ENCODE measurements at places on chromosomes 12 and 14.

DNA sequence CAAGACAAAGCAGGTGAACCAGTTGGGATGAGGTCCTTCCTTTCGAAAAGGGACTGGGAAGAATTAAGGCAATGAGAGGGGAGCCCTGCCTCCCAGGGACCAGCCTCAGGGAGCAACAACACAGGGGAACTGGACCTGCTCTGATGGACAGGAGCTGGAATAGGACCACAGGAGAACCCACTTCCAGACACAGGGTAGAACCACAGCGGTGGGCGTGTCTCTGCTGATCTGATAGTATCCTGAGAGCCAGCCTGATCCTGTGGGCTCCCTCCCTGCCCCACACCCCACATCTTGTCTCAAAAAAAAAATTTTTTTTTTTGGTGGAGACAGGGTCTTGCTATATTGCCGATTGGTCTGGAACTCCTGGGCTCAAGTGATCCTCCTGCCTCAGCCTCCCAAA lies 13.6 kb upstream of the PLEK2 start:
- DNase-seq = no peak

DNA sequence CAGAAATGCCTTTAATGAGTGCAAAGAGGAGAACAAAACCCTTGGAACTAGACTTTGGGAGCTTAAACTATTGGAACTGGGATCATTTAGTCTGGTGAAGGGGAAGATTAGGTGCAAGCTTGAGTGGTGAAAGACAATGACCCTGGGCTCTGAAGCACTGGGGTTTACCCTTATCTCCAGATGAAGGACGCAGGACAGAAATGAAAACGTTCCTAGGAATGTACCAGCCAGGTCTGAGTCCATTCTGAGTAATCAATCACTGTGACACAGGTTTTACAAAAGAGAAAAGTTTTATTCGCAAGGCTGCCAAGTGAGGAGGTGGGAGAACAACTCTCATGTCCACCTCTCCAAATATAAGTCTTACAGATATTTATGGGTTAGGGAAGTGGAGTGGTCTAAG lies 249.1 kb downstream of the LRIG3 start:
- DNase-seq = no peak

DNA sequence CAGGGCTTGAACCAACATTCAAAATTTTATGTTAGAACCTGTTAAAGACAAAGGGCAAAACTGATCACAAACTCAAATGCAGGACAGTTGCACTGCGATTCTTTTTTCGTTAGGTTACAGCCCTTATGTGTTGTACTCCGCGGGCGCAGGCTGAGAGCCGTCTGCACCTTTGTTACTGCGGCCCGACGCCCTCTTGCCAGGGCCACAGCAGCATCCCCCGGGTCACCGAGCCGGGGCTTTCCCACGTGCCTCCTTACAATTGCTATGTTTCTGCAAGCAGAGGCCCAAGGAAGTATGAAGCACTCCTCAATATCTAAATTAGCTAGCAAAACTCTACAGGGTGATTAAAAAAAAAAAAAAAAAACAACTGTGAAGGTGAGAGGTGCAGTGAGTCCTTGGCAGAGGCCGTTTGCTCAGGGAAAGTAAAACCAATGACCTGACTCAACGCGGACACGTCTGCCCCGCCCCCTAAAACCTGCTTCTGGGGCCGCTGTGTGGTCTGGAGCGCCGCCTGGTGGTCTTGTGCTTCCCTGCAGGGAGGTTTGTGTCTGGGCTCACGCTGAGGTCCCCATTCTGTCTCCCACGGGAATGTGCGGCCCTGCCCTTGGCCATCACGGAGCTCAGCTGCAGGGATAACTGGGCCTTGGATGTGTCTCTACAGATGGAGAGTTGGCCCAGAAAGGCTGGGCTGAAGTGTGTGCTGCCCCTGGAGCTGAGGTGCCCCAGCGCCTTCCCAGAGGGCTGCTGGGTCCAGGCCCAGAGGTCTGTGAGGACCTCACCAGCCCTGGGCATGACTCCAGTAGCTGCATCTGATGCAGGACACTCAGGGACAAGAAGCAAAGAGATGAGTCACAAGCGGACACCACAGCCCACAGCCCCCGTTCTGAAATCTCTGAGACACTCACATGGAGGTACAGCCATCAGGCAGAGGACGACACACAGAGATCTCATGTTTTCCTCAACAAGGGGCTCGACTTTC lies 418.5 kb downstream of the TMEM121 start:
- no peak for DNase-seq

DNA sequence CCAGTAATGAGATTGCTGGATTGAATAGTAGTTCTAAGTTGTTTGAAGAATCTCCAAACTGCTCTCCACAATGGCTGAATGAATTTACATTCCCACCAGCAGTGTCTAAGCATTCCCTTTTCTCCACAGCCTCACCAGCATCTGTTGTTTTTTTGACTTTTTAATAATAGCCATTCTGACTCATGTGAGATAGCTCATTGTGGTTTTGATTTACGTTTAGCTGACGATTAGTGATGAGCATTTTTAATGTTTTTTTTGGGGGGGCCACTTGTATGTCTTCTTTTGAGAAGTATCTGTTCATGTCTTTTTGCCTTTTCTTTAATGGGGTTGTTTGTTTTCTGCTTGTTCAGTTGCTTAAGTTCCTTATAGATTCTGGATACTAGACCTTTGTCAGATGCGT lies 8.1 kb upstream of the SLC15A5 start:
- no peak for DNase-seq

- no peak for DNase-seq
Observed at GRCh38 chr12:109702111-109702841, 11.3 kb upstream of the FAM222A start.

GRCh38 chr12:53961025-53961761 lies 6.5 kb downstream of the HOXC12 start:
- no peak for DNase-seq

DNA sequence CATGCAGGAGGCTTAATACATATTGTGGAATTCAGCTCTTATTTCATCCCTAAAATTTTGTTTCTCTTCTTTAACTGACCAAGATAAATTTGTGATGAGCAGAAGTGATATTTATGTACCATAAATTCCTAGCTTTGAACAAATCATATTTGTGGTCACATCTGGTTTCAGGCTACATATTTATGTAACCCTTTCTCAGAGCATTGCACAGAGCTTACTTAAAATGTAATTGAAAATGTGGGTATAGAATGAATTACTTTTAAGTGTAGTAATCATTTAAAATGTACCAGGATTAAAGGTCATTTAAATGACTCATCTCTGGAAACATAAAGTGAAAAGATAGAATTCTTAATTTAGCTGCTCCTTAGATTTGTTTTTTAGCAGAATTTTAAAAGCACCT lies 129.9 kb upstream of the FRMD6 start:
- no peak for DNase-seq

DNA sequence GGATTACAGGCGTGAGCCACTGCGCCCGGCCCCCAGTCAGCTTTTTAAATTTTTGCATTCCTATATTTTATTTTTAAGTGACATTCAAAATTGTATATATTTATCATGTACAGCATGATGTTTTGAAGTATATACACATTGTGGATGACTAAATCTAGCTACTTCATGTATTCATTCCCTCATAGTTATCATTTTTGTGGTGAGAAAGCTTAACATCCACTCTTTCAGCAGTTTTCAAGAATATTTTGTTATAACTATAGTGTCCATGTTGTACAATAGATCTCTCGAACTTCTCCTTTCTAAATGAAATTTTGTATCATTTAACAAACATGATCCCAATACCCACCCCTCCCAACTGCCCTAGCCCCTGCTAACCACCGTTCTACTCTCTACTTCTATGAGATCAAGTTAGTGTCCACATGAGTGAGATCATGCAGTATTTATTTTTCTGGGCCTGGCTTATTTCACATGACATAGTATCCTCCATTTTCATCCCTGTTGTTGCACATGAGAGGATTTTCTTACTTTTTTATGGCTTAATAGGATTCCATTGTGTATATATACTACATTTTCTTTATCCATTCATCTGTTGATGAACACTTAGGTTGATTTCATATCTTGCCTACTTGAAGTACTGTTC lies 8.8 kb upstream of the HEBP1 start:
- DNase-seq = no peak
